ENCODE measurements at places on chromosomes 6 and 20. TPM values are rescaled to one million over a fixed set of nuclear protein-coding genes. Genes with fewer than 3 reads are reported as not detected.

DNA sequence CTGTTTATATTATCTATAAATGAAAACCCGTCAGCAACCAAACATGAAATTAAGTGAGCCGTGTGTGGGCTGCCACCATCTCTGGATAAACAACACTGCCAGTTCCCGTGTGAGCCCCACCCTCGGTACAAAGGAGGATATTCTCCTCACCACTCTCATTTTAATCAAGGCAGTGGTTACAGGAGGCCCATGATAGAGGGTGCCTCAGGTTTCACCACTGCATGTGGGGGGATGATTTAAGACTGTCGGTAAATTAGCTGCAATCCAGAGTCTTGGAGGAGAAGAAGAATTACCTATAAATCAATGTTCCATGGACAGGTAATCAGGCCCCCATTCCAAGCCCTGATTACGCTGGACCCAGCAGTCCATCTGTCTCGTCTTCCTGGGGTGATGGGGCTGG, 361.6 kb upstream of the SULF2 start:
- H3K27ac ChIP-seq, result no peak overlapping the region
- no peak for DNase-seq

Gene SIRPB1
- 1.2 TPM for total RNA-seq

DNA sequence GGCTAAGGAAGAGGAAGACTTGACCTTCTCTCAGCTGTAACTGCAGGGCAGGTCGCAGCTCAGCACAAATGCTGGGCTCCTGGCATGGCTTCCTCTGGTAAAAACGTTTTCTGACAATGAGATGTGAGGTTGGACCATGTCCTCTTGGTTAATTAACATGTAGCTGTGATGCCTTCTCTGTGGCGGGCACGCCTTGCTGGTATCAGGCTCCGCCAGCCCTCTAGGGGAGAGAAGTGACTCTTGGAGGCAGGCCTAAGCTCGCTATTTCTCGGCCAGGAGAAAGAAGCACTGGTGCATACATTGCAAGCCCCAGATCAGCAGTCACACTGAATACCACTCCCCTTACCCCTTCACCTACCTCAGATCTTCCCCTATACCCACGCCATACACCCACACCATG, 65.0 kb downstream of the QRSL1 start:
- H3K27ac ChIP-seq, result no peak overlapping the region
- no peaks in the 10 kb centered on the region for H3K4me1 ChIP-seq
- DNase-seq, result no peak
- no peaks in the 10 kb centered on the region for H3K36me3 ChIP-seq
- no peaks in the 10 kb centered on the region for H3K27me3 ChIP-seq

Gene RREB1
- total RNA-seq, result 54.7 TPM

Gene SAMD3
- total RNA-seq, result 2.8 TPM

DNA sequence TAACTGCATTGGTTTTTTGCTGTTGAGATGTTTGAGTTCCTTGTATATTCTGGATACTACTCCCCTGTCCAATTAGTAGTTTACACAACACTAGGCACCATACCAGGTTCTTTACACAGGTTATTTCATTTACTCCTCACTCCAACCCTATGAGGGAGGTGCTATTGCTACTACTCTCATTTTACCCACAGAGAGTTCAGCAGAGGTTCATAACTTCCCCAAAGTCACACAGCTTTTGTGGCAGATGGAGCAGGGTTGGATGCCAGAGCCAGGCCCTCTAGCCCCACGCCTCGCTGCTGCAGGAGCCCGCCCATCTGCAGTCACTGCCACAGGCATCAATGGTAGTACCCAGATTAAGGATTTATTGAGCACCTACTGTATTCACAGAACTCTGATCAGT, 61.7 kb upstream of the MAP3K4 start:
- no peak overlapping the region for H3K27ac ChIP-seq
- DNase-seq, result no peak
- H3K36me3 ChIP-seq, result no peaks in the 10 kb centered on the region
- H3K27me3 ChIP-seq, result no peaks in the 10 kb centered on the region
- no peak overlapping the region for H3K4me3 ChIP-seq

DNA sequence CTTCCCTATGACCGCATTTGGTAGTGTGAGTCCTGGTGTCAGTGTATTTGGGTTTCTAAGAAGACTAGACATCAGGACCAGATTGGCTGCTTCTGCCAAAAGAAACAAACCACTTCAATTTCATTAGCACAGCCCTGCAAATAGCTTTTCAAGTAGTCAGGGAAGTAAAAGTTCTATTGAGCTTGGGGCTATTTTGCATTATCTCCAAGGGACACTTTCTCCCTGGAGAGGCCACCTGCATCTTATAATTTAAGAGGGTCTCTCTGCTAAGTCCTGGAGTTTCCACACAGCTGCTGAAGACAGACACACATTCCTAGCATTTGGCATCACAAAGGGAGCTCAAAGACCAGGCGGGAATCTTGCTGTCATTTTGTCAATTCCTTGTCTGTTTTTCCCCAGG, 141.2 kb downstream of the BMP2 start:
- no peaks in the 10 kb centered on the region for H3K4me1 ChIP-seq
- H3K27ac ChIP-seq, result no peak overlapping the region
- H3K36me3 ChIP-seq, result no peaks in the 10 kb centered on the region
- DNase-seq, result no peak

- no peak overlapping the region for H3K27ac ChIP-seq
- no peaks in the 10 kb centered on the region for H3K36me3 ChIP-seq
- H3K4me1 ChIP-seq, result no peaks in the 10 kb centered on the region
- no peak for DNase-seq
Measured at GRCh38 chr6:36265744-36266143, 4.1 kb upstream of the PNPLA1 start.

Gene IBTK
- 36.2 TPM for total RNA-seq

DNA sequence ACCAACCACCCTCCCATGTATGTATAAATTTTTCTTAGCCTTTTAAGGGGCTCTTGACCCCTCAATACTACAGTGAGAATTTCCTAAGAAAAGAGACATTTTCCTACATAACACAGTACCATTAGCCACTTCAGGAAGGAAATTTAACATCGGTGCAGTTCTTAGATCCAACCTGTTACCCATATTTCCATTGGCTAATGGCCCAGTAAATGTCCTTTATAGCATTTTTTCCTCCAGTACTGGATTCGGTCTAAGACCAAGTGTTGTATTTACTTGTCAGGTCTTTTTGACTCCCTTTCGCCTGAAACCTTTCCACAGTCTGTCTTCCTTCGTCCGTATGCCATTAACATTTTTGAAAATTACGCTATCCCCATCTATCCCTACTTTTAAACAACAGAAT, 173.4 kb upstream of the PMEPA1 start:
- H3K27ac ChIP-seq, result no peak overlapping the region
- H3K4me3 ChIP-seq, result no peak overlapping the region
- H3K4me1 ChIP-seq, result peaks cover 32% of the 10 kb centered on the region
- H3K36me3 ChIP-seq, result no peaks in the 10 kb centered on the region
- DNase-seq, result no peak

GRCh38 chr20:5529331-5530148, 212.8 kb upstream of the PROKR2 start:
- no peak overlapping the region for H3K4me3 ChIP-seq
- DNase-seq, result peak; percentile 76
- H3K4me1 ChIP-seq, result no peaks in the 10 kb centered on the region
- no peak overlapping the region for H3K27ac ChIP-seq
- H3K36me3 ChIP-seq, result no peaks in the 10 kb centered on the region

Gene ENPP1
- 1.2 TPM for total RNA-seq

GRCh38 chr6:23611776-23612381, 514.1 kb upstream of the NRSN1 start:
- no peaks in the 10 kb centered on the region for H3K27me3 ChIP-seq
- H3K4me1 ChIP-seq, result no peaks in the 10 kb centered on the region
- H3K36me3 ChIP-seq, result no peaks in the 10 kb centered on the region
- H3K27ac ChIP-seq, result no peak overlapping the region
- H3K4me3 ChIP-seq, result no peak overlapping the region

DNA sequence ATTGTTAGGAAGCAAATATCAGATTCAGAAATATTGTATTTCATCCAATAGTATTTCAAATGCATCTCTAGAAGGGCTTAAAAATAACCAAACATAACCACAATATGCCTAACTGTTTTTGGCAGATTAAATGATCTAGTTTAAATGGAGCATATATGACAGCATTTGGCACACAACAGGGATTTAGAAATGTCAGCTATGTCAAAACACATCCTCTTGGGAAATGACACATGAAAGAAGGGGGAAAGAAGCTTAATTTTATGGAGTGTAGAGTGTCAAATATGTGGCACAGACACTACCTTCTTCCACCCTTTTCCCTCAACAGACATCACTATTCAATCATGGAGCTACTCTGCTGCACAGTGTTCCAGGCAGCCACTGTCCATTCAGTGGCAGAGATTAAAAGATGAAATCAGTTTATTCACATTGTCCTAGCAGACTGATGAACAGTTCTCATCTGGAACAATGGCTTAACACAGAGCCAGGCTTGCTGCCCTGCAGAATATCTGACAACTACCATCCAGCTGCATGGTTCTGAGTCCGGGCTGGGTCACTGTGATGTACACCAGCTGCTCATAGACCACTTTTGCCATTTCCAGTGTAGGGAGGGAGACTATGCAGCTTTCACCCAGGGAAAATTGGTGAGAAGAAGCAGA, 349.8 kb downstream of the DHX35 start:
- H3K27ac ChIP-seq, result no peak overlapping the region
- no peak overlapping the region for H3K4me3 ChIP-seq
- H3K4me1 ChIP-seq, result peaks cover 7% of the 10 kb centered on the region
- no peak for DNase-seq
- H3K27me3 ChIP-seq, result no peaks in the 10 kb centered on the region

Gene KHDC1L
- total RNA-seq, result not detected

GRCh38 chr6:4280707-4281106, 145.3 kb upstream of the ECI2 start:
- no peak overlapping the region for H3K4me3 ChIP-seq
- H3K27me3 ChIP-seq, result peaks cover 10% of the 10 kb centered on the region
- no peaks in the 10 kb centered on the region for H3K36me3 ChIP-seq
- peaks cover 2% of the 10 kb centered on the region for H3K4me1 ChIP-seq

Gene MATN4
- total RNA-seq, result 0.49 TPM

GRCh38 chr6:109050012-109050411, 44.6 kb downstream of the SESN1 start:
- H3K4me3 ChIP-seq, result no peak overlapping the region
- no peaks in the 10 kb centered on the region for H3K36me3 ChIP-seq
- H3K4me1 ChIP-seq, result no peaks in the 10 kb centered on the region
- H3K27ac ChIP-seq, result no peak overlapping the region
- H3K27me3 ChIP-seq, result no peaks in the 10 kb centered on the region
- DNase-seq, result no peak

DNA sequence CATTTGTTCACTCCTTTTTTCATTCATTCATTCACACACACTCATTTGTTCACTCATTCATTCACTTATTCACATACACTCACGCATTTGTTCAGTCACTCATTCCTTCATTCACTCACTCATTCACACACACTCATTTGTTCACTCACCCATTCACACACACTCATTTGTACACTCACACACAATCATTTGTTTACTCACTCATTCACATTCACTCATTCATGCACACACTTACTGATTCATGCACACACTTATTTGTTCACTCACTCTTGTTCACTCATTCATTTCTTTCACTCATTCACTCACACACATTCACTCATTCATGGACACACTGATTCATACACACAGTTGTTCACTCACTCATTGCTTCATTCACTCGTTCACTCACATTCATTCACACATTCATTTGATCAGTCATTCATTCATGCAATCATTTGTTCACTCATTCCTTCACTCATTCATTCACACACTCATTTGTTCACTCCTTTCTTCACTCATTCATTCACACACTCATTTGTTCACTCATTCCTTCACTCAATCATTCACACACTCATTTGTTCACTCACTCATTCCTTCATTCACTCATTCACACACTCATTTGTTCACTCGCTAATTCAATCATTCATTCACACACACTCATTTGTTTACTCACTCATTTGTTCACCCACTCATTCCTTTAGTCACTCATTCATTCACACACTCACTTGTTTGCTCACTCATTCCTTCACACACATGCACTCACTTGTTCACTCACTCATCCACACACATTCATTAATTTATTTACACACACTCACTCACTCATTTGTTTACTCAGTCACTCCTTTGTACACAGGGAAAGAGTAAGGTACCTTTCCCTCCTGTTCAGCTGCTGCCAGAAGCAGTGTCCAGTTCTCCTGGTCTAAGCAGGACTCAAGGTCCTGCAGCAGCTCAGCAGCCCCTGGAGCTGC, 50.7 kb upstream of the BHLHE23 start:
- no peak for DNase-seq
- H3K4me3 ChIP-seq, result no peak overlapping the region
- H3K4me1 ChIP-seq, result no peaks in the 10 kb centered on the region
- no peak overlapping the region for H3K27ac ChIP-seq
- H3K36me3 ChIP-seq, result no peaks in the 10 kb centered on the region

Data from lung (tissue), 17 donors.